Activated T-helper 2 cell treated with anti-CD3 and anti-CD28 coated beads, Interferon-gamma antibody, Interleukin-2, Interleukin-4, amounts not matched to agents 10 μg/mL and 5 μg/mL and 100 μg/mL, durations not matched to agents 14 hours and 24 hours and 36 hours (primary cell): ENCODE measurements at places on chromosomes 3 and 15.
A peak's percentile ranks its signal among the peaks of the same experiment; 100 is the strongest.

DNA sequence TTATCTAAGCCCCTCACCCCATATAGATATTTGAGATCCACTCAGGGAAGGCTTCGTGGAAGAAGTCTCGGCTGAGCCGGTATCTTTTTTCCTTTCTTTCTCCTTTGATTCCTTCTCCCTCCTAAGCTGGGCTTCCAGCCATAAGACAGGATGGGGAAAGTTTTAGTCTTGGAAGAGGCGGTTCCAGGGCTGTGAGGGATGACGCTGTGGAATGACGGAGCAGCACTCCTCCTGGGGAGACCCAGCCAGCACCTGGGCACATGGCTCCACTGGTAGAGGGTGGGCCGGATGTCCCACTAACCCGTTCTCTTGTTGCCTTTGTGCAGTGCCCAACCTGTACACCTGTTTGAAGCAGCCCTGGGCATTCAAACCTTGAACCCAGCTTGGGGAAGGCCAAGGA is 43.2 kb upstream of the FAM107A start:
- no peak for DNase-seq

GRCh38 chr3:95037097-95037496 is 974.2 kb downstream of the NSUN3 start:
- no peak for DNase-seq

- DNase-seq: no peak
Measured at GRCh38 chr3:88334187-88334868, 184.6 kb downstream of the C3orf38 start.

DNA sequence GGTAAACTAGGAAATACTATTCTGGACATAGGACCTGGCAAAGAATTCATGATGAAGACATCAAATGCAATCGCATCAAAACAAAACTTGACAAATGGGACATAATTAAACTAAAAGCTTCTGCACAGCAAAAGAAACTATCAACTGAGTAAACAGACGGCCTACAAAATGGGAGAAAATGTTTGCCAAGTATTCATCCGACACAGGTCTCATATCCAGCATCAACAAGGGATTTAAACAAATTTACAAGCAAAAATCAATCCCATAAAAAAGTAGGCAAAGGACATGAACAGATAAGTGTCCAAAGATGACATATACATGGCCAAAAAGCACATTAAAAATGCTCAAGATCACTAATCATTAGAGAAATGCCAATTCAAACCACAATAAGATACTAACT is 1088.9 kb downstream of the NAALADL2 start:
- DNase-seq: no peak

- DNase-seq: no peak
Measured at GRCh38 chr3:187808527-187808895, 63.2 kb upstream of the BCL6 start.

GRCh38 chr3:133857767-133858166 is 37.9 kb downstream of the RAB6B start:
- no peak for DNase-seq

DNA sequence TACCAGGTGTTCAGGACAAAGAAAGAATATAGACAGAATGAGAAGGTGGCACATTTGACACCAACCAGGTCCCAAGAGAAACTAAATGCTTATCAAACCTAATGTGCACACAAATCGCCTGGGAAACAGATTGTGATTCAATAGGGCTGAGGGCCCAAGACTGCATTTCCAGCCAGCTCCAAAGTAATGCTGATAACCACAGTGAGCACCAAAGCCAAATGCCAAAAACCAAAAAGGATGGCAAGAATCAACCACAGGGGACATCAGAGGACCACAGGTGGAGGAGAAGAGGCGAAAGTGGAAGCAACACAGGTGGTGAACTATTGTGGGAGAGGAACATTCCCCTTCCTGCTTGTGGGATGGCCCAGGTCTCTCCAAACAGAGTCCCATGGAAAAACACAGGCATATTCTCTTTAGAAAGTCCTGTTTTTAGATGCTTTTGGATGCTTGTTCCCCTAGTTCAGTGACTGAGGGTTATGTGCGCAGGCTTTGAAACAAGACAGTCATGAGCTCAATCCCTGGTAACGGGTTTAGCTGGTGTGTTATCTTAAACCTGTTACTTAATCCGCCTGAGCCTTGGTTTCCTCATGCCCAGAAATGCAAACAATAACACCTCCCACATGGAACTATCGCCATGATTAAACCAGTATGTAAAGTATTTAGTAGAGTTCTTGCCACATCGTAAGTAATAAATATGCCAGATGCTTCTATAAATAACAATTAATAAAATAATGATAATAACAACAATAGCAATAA is 241.7 kb downstream of the ATP8B4 start:
- no peak for DNase-seq

DNA sequence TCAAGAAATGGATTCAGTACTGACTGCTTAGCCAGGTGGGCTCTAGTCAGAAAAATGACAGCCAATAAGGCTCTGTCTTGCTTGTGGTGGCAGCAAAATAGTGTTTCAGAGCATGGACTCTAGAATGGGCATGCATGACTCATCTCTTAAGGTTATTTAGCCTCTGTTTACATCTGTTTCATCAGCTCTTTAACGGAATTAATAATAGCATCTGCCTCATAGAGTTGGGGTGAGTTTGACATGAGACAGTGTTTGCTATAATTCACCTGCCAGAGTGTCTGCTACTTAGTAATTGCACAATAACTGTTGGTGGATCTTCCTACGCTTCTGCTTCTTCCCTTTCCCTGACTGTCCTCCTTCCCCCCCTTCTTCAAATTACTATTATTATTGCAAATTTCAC is 350.4 kb upstream of the SEMA6D start:
- no peak for DNase-seq

- DNase-seq: no peak
Measured at GRCh38 chr3:111923806-111924205, 55.0 kb upstream of the ABHD10 start.

DNA sequence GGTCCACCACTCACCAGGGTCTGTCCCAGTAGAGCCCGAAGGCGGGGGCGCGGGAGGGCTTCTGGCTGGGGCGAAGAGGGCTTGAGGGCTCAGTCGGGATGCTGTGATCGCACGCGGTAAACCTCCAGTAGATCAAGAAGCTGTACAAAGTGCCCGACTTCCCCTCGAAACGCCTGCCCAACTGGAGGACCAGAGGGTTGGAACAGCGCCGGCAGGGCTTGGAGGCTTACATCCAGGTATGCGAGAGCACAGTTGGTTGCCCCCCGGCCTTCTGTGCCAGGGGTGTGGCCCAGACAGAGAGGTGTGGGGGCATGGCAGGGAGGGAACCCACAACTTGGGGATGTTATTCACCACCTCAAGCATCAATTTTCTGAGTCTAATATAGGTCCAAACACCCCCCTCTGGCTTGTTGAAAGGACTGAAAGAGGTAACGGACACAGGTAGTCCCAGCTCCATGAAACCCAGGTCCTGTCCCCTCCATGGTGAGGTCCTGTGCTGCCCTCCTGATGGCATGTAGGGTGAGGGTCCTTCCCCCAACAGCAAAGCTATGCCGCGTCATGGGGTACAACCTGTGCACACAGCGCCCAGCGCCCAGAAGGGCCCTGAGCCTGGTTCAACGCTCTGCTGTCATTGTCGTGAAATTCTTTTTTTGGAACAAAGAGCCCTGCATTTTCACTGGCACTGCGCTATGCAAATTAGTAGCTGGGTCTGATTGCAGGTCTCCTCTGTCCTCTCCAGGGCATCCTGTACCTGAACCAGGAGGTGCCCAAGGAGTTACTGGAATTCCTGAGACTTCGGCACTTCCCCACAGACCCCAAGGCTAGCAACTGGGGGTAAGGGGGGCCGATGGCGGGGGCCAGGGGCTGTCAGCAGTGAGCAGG is 1.2 kb downstream of the SNX22 start:
- DNase-seq: no peak

DNA sequence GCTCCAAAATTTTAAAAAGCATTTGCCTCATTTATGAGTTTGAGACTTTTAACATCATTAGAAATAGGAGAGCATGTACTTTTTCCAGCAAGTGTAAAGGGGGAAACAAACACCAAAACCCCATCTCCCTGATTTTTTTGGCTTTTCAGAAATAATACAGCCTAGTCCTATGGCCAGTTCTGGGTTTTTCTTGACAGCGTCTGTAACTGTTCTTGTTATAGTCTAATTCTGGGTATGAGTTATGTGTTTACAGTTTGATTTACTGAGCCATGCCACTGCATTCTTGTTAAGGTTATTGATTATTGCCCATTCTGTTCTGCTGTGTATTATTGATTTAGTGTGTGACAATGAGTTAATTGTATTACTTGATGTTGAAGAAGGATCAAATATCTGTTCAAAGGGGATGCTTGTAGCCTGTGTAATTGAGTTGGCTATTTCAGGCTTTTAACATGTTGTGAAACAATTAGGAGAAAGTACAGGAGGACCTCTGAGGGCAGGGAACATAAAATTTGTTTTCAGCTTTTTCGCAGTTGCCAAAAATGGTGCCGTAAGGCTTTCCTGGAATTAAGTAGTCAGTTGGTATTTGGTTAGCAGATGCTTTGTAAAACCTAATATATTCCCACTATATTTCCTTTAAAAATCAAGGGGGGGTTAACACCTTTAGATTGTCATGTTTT is 46.1 kb downstream of the MBNL1 start:
- DNase-seq: no peak

DNA sequence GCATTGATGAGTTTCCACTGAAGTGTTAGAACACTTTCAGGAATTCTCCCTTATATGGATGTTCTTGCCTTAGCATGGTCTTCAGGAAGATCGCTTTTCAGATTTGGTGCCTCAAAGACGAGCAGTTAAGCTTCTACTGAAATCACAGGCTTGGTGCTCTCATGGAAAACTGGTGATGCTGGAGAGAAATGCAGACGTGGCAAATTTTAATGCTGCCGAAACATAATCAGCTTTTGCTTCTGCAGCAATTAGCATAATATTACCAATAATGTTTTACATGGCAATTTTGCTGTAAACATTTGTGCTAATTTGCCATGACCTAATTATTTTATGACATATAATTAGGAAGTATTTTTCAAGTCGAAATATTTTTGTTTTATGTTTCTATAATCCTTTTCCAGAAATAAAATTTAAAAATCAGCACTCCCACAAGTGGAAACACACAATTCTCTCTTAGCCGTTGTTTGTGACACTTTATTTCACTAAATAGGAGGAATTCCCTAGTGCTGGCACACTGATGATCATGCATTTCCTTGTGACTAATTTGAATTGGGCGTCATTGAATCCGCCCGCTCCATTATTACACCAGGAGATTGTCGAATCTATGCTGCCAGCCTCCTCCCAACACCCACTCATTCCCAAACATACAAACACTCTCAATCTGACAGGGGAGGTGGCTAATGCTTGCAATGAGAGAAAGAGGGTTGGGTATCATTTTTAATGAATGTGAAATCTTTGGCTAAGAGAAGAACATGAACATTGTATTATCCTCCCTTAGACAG is 506.8 kb upstream of the PPP2R3A start:
- no peak for DNase-seq

- DNase-seq: no peak
Measured at GRCh38 chr3:190721330-190721729, 141.2 kb downstream of the GMNC start.

- DNase-seq: no peak
Measured at GRCh38 chr15:78695854-78696253, 54.8 kb upstream of the CHRNB4 start.

DNA sequence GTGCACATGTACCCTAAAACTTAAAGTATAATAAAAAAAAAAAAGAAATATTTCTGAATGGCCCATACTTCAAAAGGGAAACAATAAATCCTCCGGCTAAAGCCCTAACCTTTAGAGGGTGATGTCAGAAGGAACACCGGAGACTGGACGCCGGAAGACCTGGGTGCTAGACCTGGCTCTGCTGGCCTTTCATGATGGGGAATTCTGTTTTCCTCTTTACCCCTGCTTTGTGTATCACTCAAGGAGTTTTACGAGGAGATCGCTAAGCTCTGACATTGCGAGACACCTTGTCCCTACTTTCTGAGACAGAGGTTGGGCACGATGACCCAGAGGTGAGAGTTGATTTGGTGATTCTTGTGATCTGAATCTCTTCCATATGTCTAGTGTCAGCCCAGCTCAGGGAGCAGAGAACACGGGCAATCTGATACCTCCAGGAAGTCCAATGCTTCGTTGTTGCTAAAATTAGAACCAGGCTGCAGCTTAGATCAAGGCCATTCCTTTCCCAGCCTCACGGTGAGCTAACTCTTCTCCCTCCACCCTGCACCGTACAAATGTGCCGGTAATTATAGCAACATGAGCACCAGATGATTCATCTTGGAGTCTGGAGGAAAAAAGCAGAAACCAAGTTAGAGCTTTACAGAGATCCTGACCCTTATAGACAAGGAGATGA is 42.0 kb upstream of the CFAP161 start:
- DNase-seq: no peak

DNA sequence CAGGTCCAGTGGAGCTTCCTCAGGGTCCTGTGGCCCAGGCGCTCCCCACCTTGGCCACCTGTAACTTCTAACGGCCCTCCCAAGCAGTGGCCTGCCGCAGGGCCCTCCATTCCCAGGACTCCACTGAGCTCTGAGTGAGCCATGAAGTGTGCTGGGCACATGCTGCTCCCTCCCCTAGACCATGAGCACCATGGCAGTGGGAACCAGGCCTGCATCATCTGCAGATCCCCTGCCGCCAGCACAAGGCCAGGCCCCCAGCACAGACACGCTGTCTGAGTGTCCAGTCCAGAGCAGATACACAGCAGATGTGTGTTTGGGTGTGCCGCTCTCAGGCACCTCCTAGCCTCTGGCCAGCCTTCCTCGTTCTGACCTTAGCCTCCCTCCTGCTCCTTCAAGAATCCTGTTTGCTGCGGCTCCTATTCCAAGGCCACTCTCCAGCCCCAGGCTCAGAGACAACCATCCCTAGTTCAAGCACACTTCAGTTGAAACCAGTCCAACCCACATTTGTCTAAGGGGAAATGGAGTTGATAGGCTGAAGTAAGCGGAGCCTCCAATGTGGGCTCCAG is 7.0 kb upstream of the KLF15 start:
- no peak for DNase-seq

GRCh38 chr3:66195347-66195783 is 25.4 kb upstream of the SLC25A26 start:
- no peak for DNase-seq

DNA sequence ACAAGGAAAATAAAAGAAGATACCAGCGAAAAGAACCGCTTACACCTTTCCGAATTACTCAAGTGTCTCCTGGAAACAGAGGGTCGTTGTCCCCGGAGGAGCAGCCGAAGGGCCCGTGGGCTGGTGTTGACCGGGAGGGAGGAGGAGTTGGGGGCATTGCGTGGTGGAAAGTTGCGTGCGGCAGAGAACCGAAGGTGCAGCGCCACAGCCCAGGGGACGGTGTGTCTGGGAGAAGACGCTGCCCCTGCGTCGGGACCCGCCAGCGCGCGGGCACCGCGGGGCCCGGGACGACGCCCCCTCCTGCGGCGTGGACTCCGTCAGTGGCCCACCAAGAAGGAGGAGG is 325 bp downstream of the ALCAM start:
- peak; percentile 38 for DNase-seq
